ENCODE measurements at places on chromosomes 2 and 18.

DNA sequence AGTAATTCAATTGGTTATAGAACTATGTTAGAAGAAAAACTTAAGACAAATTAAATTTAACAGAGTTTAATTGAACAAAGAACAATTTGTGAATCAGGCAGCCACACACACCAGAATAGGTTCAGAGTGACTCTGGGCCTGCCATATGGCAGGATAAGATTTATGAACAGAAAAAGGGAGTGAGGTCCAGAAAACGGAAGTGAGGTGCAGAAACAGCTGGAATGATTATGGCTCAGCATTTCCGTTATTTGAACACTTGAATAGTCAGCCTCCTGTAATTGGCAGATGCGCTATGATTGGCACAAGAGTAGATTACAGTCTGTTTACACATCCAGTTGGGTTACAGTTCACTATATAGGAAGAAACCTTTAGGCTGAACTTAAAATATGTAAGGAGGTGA lies 99.0 kb downstream of the MBD2 start:
- DNase-seq = no peak

DNA sequence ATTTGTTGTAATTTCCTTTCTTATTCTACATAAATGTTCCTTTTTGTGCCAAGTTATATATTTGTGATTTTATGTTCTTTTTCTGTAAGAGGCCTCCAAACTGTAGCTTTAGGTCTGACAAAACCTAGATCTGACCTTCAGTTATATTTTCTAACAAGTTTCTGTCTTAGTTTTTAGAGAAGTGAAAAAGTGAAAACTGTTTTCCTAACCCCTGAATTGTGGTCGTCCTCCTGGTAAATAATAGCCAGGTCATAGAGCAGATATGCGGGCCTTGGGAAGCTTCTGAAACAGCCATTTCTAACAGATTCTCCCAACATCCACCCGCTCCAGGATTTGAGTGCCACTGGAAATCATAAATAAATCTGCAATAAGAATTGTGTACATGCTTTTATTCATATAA lies 398.4 kb upstream of the CWC22 start:
- DNase-seq = no peak

- no peak for DNase-seq
Observed at GRCh38 chr2:1503471-1504310, 90.4 kb downstream of the TPO start.

DNA sequence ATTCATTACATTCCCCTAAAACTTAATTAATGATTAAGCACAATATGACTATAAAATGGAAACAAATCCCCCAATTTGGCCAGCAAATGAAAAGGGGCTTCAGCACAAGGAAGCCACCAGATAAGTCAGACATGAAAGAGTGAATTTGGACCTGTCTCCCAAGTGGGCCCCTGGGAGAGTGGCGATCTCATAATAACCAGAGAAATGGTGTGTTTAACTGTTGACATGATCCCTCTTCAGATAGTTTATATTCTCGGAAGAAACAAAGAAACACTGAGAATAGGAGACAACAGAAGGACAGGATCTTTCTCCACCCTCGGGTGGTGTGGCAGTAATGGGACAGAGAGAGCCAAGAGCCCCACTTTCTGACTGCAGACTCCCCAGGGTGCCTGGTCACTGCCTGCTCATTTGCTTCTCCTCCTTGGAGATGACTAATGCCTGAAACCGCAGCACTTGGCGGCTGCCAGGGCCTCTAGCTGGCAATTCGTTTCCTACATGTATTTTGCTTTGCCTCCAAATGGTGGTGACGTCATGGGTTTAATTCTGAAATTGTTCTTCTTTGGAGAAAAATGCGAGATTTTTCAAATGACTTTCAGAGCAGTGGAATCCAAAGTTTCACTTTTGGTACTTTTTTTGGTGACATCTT lies 46.4 kb upstream of the SPP2 start:
- no peak for DNase-seq

DNA sequence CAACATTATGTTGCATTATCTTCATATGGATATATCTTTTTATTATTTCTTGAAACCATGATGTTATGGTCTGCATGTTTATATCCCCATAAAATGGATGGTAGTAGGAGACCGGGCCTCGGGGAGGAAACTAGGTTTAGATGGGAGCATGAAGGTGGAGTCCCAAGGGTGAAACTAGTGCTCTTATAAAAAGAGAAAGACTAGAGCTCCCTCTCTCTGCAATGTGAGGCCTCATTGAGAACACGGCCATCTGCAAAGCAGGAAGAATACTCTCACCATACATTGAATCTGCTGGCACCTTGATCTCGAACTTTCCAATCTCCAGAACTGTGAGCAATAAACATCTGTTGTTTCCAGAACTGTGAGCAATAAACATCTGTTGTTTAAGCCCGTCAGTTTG lies 64.0 kb downstream of the NXPH2 start:
- DNase-seq = no peak

- DNase-seq = peak; percentile 14
Observed at GRCh38 chr2:219109471-219109870, 48.8 kb upstream of the IHH start.

GRCh38 chr2:198162276-198162675 lies 357.9 kb downstream of the PLCL1 start:
- DNase-seq = no peak

- DNase-seq = no peak
Observed at GRCh38 chr2:39528701-39529100, 91.6 kb upstream of the MAP4K3 start.

DNA sequence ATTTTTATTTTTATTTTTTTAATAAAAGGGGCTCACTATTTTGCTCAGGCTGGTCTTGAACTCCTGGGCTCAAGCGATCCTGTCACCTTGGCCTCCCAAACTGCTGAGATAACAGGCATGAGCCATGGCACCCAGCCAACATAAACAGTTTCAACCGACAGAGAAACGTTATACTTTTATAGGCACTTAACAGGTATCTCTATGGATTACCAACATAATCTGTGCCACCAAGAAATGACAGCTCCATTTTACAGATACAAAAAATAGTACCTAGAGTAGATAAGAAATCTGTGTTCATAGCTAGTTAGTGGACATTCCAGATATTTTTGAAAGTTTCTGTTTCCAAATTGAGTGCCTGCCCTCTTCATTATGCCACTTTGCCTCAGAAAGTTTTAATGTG lies 1316.7 kb downstream of the LRP1B start:
- DNase-seq = no peak

DNA sequence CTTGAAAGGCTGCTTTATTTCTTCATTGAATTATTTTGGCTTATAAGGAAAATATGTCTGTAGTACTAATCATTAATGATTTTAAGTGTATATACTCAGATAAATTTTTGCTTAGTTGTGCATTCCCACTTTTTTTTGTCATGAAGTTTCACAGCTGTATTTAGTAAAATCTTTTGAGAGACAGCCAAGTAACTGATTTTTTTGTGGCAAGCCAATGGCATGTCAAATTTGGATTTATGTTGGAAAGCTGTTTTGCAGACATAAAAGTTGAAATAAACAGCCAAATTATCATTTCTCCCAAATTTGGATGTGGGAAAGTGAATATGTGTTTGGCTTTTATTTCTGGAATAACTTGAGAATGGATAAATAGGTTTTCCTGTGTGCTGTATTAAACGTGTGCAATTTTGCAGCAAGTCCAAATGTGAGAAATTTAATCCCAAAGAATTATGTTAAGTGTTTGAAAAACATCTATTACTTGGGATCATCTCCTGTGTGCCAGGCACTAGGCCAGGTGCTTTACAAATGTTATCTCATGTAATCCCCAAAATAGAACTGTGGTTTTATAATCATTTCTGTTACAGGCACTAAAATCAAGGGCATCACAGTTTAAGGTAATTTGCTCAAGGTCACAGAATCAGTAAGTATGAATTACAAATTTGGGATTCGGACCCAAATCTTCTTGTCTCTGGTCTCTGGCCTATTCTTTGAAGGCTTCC lies 160.4 kb downstream of the PTPRM start:
- no peak for DNase-seq

DNA sequence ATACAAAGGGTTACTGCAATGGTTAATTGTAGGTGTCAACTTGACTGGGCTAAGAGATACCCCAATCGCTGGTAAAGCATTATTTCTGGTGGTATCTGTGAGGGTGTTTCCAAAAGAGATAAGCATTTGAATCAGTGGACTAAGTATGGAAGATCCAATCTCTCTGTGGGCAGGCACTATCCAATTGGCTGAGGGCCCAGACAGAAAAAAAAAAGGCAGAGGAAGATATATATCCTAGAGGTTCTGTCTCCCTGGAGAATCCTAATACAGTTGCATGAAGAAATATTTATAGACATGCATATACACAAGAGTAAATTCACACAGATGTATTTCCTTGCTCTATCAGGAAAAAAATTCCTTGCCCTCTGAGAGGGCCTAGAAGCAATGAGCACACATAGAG lies 43.9 kb downstream of the TBC1D8 start:
- no peak for DNase-seq

GRCh38 chr2:204115137-204116056 lies 178.8 kb downstream of the ICOS start:
- DNase-seq = no peak

DNA sequence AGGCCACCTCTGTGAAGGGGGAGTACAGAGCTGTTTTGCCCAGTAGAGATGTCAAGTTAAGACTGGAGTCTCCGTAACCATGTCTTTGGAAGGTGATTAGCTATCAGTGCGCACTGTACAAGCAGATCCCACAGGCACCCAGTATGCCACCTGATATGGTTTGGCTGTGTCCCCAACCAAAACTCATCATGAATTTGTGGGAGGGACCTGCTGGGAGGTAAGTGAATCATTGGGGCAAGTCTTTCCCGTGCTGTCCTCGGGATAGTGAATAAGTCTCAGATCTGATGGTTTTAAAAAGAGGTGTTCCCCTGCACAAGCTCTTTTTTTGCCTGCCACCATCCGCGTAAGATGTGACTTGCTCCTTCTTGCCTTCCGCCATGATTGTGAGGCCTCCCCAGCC lies 90.2 kb downstream of the ACTR2 start:
- DNase-seq = no peak
